ENCODE measurements at places on chromosomes 3 and 15.

- no peak for DNase-seq
Measured at GRCh38 chr15:101500865-101501551, 11.5 kb upstream of the PCSK6 start.

DNA sequence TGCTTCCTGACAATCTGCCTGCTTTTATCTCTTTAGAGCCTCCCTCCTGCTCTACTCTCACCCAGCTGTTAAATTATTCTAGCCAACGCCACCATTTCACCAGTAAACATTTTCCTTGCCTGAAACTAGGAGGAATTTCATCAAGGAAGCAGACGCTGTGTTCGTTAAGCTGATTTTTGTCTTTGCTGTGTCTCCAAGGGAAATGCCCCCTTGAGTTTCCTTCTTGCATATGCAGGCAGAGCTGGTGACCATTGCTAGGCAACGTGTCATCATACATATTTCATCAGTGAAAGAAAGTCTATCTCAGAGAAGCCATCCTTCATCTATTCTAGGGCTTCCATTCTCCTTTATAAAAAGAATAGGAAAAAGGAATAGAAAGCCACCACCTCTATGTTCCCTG, 87.0 kb upstream of the ST8SIA2 start:
- DNase-seq: no peak

DNA sequence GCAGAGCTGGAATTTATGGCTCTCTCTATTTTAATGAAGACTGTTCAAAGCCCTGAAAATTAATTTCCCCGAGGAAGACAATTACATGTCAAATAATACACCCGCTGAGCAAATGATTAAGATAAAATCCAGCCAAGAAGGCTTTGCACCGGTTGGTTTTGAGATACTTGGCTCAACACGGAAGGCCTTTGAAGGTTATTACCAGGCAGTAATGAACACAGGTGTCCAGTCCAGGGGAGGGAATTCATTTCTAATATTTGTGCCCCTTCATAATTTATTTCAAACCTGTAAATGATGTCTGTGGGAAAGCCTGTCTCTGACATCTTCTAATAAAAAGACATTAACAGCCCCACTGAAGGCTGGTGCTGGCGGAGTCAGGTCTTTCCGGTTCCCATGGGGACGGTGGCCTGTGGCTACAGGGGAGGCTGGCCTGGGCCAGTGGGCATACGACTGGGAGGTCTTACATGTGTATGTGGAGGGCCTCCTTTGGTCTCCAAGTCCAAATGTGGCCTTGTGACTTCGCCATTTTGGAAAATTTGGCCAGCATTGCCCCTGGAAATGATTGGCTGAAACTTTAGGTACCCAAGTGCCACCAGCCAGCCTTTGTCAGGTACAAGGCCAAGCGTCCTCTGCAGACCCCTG, 49.9 kb upstream of the IQSEC1 start:
- DNase-seq: no peak

GRCh38 chr15:74780523-74781430, 1.1 kb upstream of the CSK start:
- DNase-seq: no peak

- DNase-seq: no peak
Measured at GRCh38 chr15:98776607-98777281, 128.4 kb downstream of the IGF1R start.

DNA sequence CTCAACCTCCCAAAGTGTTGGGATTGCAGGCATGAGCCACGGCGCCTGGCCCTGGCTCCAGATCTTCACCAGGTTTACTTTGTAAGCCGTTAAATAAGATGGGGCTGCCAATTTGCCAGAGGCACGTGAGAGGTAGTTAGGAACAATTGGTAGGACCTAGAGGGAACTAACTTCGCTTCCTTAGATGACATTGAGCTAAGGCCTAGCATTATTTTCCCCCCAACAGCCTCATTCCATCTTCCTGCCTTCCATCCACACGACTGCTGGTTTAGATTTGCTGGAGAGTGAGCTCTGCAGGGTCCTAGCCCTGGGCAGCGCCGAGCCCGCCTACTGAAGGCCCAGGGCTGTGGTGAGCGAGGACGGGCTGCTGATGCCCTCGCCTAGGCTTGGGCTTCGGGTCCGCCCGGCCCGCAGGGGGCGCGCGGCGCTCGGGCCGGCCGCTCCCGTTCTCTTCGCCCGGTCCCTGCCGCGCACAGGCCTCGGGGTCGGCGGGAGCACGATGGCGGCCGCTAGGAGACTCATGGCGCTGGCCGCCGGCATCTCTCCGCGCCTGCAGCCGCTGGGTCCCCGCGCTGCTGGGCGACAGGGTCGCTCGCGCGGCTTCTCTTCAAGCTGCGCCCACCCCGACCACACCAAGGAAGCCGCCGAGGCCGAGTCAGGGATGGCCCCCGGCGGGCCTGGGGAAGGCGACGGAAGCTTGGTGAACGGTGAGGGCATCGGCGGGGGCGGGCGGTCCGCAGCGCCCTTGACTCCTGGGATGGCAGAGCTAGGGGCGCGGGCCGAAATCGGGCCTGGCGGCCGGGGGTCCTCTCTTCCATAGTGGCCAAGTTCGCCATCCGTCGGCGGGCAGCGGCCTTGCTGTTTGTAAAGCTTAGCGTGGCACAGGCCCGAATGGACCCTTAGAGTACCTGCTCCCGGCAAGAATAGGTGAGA, 21.9 kb downstream of the DHX30 start:
- peak; percentile 58 for DNase-seq

GRCh38 chr3:12042638-12043037, 38.5 kb downstream of the SYN2 start:
- DNase-seq: no peak

DNA sequence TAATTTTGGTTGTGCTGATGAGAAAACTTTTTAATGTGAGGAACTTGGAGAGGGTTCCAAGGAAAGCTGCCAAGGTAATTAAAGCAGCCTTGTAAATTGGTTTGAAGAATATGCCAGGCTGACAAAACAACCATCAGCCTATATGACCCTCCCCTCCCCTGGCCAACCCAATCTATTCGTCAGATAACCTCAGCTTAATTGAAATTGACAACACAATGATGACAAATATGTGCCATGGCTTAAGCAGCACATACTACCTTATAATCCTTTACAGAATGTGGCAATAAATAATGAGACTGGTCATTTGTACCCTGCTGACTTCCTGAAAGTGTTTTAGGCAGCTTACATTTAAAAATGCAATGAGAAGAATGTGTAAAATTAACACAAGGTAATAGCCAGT, 118.2 kb downstream of the EFHB start:
- DNase-seq: no peak

DNA sequence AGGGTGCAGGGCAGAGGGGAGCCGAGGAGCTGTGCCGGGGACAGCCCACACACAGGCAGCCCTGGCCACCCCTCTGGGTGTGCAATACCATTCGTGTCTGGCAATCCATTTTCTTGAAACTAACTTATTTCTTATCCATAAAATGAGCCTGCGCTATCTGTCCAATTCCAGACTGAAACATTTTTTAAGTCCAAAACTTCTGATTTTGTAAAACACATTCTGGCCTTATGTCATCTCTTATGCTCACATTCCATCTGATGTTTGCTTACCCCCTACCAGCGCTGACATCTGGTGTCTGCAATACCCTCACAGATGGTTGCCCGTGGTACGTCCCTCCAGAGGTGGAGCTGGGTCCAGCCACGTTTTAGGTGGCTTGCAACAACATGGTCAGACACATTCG, 31.8 kb downstream of the PCSK6 start:
- no peak for DNase-seq

- no peak for DNase-seq
Measured at GRCh38 chr15:40936709-40937666, 7.8 kb downstream of the DLL4 start.

DNA sequence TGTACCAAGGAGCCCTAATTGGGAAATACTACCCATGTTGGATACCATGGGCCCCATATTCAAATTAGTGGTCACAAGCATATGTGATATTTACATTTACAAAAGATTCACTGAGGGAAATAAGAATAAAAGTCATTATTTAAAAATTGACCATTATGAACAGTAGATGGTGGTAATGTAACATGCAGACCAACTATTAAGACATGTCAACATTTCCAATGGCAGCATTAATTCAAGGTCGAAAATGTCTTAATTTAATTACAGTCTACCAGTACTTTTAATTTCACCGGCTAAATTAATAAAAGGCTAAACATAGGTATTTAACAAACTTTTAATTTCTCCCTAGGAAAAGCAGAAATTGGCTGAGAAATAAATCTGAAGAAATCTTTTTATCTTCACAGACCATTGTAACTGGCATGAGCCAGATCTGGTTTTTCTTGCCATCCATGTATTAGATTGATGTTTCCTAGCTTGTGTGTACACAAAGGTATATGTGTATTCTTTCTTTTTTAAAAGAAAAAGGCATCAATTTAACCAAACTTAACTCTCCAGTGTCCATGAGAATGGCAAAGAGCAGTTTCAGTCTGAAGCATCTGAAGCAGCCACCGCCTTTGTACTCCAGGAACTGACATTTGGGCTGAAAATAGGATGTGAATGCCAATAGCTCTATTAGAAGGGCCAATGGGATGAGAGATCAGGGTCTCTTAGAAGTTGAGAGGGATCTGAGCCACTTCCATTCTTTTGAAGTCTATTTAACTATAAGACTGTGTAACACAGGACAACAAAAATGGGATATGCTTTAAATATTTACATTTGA, 26.6 kb downstream of the NEK11 start:
- DNase-seq: no peak

DNA sequence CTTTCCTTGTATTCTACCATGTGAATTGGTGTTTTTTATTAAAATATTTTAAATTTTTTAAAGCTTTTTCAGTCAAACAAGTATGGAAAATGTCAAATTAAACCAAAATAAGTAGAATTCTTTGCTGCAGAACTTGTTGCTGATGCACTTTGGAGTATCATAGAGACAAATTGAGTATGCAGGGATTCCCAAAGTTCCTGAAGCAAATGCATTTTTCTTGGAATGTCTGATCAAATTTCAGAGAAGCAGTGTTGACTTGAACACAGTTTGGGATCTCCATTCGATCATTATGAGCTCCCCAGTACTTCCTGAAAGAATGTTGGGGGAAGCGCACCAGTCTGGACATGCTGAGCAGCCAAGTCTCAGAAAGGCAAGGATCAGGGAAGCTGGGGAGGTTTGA, 517.8 kb upstream of the CFAP20DC start:
- no peak for DNase-seq

GRCh38 chr15:66070220-66070934, 183.2 kb downstream of the MEGF11 start:
- no peak for DNase-seq

GRCh38 chr3:106728315-106729098, 648.7 kb upstream of the CCDC54 start:
- no peak for DNase-seq

DNA sequence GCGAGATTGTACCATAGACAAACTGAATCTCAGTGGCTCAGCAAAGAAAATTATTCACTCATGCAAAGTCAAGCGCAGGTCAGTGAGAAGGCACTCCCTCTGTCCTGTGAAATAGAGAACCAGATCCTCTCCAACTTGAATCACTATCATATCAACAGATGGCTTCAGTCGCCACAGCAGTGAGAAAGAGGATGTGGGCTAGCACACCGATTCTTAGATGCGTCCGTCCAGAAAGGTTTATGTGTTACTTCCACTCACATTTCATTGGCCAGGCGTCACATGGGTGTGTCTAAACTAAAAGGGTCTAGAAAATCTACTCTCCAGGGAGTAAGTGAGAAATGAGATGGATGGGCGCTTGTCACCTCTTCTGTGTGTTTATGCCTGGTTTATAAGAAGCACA, 141.6 kb upstream of the KBTBD8 start:
- no peak for DNase-seq

- DNase-seq: no peak
Measured at GRCh38 chr3:171088496-171088895, 62.0 kb upstream of the SLC2A2 start.

DNA sequence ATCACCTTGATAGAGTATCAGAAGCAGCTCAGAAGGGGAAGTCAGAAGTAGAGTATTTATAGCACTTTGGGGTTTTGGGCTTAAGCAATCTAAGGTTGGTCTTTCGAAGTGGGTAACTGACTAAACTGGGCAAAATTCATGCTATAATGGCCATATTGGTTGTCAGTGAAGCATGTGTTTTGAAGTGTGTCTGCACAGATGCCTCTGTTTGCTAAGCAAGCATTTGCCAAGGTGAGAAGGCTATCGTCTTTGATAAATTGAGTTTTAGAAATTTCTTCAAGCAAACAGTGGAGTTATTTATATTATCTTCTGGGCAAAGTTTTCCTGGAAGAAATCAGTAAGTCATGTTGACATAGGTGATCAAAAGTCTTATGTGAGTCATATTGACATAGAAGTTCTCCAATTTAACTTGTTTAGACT, 412.8 kb upstream of the TGFBR2 start:
- DNase-seq: no peak

- DNase-seq: no peak
Measured at GRCh38 chr3:173892547-173892946, 495.0 kb downstream of the NLGN1 start.

DNA sequence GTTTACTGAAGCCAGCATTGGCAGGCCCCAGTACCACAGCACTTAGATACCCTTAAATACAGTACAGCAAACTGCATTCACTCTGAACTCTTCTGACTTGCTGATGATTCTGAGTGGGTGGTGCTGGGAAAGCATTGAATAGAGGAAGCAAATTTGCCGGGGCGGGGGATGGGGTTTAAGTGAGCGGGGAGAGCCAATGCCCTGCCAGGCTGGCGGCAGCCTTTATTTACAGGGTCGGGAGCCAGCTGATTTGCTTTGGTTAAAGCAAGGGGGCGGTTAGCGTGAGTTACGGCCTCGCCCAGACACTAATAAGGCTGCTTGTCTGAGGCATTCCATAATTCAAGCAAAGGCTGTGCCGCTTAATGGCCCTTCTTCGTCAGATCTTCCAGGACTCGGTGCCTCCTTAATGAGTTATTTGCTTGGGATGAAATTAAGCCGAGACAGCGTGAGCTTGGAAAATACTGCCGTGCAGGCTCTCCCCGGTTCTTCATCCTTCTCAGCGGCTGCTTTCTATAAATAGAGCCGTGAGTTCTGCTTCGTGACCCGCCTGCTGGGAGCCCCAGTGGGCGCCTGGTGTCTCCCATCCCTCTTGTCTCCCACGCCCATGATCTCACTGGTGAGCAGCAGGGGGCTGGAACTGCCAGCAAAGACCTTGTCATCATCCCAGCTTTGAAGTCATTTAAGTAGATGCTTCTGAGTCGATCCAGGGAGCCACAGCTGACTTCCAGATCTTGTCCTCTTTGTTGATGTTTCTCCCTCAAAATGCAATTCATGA, 25.8 kb downstream of the SPSB4 start:
- DNase-seq: no peak

- no peak for DNase-seq
Measured at GRCh38 chr15:39651881-39652280, 71.0 kb downstream of the THBS1 start.
